ENCODE measurements at places on chromosomes 1 and 21. TPM values are rescaled to one million over a fixed set of nuclear protein-coding genes. Genes with fewer than 3 reads are reported as not detected.

ACTL8 gene
- not detected for total RNA-seq

TTC24 gene
- not detected for total RNA-seq

NADK gene
- total RNA-seq, result 24.4 TPM

FAM151A gene
- total RNA-seq, result 1.2 TPM

RCC1 gene
- total RNA-seq, result 8.0 TPM

CD52 gene
- total RNA-seq, result 6.3 TPM

FMO2 gene
- 53.5 TPM for total RNA-seq

SIM2 gene
- not detected for total RNA-seq

ZNF695 gene
- not detected for total RNA-seq

PTP4A2 gene
- total RNA-seq, result 252 TPM

TRIM46 gene
- total RNA-seq, result 0.22 TPM

KCND3 gene
- 19.8 TPM for total RNA-seq

RBM8A gene
- total RNA-seq, result 57.7 TPM

NFIA gene
- total RNA-seq, result 102 TPM

All from left ventricle myocardium superior (tissue), 1 donor.